Fibroblast of skin of right biceps (primary cell): ENCODE measurements at places on chromosomes 7 and 10.

- no peak for DNase-seq
These were observed 181.3 kb downstream of the IMMP2L start for GRCh38 chr7:111380945-111381344.

GRCh38 chr7:141697211-141697871, 4.6 kb downstream of the DENND11 start:
- peak; percentile 65 for DNase-seq

DNA sequence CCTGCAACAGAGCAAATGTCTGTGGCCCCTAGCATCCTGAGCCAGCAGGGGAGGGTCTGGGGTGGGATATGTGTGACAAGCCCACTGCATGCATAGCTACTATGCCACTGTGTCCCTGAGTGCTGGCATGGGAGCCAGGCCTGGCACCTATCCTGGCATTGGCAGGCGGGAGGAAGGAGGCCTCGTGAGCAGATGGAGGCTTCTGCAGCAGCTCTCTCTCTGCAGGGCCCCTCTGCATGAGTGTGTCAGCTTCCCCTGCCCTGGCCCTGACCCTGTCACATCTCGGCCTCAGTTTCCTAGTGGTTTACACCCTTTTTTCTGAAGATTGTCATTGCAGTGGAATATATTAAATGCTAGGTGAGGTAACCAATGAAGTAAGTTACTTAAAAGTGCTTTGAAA, 13.1 kb upstream of the IMPDH1 start:
- DNase-seq, result no peak

GRCh38 chr7:134357486-134357885, 40.8 kb upstream of the SLC35B4 start:
- no peak for DNase-seq

DNA sequence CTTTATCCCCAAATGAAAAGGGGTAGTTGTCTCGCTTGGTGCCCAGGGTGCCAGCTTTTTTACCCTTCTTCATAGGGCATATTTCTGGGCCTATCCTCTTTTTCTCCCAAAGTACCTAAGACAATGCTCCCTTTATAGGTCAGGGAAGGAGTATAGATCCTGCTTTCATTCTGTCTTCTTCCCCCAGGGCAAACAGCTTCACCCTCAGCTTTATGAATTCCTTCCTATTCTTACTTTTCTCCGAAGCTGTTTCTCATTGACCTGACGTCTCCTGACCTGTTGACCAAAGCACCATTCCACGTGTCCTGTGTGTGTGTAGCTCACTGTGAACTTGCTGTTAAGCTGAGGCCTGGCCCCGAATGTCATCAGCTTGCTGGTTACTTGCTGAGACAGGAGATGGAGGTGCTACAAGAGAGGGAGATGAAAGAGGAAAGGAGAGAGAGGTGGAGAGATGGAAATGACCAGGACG, 48.9 kb downstream of the PYROXD2 start:
- DNase-seq, result no peak
